ENCODE measurements at places on chromosomes 12 and 14.

DNA sequence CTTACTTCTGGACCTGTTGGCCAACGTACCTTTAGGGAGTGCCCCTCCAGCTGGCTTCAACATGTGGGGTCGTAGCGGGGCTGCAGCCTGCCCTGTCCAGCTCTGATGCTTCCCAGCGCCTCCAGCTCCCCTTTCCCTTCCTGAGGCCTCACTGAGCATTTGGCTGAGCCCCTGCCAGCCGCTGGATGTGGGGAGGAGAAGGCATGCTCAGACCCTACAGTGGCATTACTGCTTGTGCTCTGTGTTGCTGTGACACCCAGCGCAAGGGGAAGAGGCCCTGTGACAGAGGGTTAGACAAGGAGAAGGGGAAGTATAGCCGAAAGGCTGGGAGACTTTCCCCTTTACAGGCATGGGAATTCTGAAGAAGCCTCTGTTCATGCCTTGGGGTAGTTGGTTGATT, 145.9 kb downstream of the PRKCH start:
- no peak for DNase-seq

GRCh38 chr12:49762468-49762847, 21.1 kb downstream of the TMBIM6 start:
- DNase-seq = no peak

DNA sequence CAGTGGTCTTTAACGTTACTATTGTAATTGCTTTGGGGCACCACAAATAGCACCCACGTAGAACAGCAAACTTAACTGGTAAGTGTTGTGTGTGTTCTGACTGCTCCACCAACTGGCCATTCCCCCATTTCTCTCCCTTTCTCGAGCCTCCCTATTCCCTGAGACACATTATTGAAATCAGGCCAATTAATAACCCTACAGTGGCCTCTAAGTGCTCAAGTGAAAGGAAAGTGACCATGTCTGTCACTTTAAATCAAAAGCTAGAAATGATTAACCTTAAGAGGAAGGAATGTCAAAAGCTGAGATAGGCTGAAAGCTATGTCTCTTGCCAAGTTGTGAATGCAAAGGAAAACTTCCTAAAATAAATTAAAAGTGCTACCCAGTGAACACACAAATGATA, 22.3 kb downstream of the PPP1R13B start:
- no peak for DNase-seq

- peak; percentile 67 for DNase-seq
These were observed 26.5 kb upstream of the TAMALIN start for GRCh38 chr12:51980051-51980808.

DNA sequence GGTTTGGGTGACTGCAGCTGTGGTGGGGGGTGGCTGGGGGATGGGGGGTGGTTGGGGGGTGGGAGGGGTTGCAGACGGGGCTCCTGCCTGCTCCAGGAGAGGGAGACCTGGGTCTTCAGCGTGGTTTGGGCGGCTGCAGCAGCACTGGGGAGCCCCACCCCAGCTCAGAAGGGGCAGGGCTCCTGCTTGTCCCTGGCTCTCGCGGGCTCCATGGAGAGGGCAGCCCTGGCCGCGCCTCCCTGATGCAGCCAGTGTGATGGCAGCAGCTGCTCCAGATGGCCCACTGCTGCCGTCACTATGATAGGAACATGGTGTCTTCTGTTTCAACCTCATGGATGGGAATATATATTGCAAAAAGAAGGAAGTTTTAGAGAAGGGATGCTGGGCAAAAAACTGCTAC, 22.9 kb downstream of the TRHDE start:
- DNase-seq = no peak

- no peak for DNase-seq
These were observed 33.3 kb upstream of the MSI1 start for GRCh38 chr12:120402217-120402616.

DNA sequence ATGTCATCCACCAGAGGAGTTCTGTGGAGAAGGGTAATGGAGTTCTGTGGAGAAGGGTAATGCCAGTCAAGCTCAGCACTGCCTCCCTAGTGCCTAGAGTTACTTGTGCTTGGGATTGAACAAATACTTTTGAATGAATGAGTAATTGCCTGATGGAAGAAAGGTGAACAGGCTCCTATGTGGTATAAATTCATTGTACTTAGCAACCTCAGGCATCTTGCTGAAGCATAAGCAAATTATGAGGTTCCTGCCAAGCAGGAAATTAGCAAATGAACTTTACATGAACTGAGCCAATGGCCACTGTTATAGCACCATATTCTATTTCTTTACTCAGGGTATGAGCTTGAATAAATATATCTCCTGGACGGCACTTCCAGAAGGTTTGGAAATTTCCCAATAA, 1047.2 kb downstream of the SLC6A15 start:
- DNase-seq = no peak

- no peak for DNase-seq
These were observed 66.3 kb downstream of the TRHDE start for GRCh38 chr12:72338437-72338836.

DNA sequence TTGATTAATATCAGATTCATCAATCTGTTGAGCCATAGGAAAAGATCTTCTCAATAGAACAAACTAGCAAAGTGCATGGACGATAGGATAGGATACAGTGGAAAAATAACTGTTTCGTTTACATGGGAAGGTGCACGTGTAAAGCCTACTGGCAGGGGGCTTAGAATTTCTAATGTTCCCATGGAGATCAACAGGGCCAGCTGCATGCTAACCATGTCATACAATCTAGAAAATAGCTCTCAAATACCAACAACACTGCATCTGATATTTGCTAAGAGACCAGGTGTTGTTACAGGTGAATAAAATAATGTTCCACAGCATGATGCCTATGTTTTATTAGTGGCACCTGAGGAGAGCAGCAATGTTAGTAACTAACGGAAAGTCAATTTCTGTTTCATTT, 72.5 kb downstream of the ACSS3 start:
- DNase-seq = no peak

- no peak for DNase-seq
These were observed 96.7 kb upstream of the HSPB8 start for GRCh38 chr12:119082016-119082415.

DNA sequence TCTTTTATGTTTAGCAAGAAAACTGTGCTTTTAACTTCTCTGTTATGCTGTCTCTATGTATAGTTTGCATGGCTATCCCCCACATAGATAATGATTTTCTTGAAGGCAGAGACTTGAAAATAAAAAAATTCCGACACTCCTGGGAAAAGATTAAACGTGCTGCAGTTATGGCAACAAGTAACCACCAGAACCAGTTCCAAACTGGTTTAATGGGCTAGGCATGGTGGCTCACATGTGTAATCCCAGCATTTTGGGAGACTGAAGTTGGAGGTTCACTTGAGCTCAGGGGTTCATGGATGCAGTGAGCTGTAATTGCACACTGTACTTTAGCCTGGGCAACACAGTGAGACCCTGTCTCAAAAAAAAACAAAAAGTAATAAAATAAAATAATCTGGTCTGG, 15.1 kb upstream of the CAPRIN2 start:
- no peak for DNase-seq

GRCh38 chr12:93766796-93767523, 89.8 kb downstream of the CRADD start:
- peak; percentile 78 for DNase-seq

DNA sequence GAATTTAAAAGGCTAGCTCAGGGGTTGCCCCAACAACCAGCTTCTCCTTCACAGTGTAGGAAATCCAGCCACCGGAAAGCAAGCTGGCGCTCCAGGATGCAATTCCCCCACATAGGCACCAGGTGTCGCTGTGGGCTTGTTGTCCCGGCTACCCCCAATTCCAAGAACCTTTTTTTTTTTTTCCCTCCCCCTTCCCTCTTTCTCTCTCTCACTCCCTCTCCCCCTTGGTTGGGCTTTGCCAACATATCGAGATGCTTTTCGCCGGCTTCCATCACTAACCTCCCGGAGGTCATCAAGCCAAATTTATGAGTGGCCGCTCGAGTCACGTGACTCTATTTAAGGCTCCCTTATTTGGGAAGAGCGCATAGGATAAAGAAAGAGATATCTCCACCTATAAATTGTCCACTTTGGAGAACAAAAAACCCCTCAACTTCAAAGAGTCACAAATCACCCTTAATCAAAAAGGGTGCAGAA, at the start of gene HOXC5:
Gene HOXC5 (plus strand): TSS at position 424 of the 474 bp plus-strand sequence. CDS start 73 bp downstream, outside the sequence.
- peak; percentile 53 for DNase-seq

DNA sequence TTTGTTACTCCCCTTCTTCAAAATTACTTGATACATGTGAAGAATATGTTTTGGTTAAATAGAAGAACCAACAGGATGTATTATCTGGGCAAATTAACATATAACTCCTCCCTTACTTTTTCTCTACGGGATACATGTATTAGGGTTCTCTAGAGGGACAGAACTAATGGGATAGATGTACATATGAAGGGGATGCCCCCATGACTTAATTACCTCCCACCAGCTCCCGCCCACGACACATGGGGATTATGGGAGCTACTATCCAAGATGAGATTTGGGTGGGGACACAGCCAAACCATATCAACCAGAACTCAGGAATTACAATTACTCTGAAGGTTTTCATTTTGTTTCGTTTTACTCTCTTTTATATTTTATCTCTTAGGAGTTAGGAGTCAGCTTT, 41.3 kb downstream of the VRK1 start:
- DNase-seq = no peak

DNA sequence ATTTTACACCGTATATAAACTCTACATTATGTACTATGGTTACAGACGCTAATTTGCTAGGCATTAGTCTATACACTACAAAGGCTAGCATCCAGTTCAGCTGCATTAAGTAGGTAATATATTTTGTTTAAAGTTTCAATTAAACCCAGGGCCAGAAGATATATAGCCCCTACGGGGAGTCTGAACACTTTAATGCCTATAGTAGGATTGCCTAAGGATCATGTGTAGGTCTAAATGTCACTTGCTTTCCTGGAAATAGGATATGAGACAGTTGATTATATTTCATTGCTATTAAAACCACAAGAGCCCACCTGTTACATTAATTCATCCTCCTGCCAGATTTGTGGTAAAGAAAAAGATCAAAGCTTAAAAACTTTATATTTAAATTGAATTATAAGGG, 286.9 kb downstream of the TMTC2 start:
- DNase-seq = no peak

GRCh38 chr12:96698965-96699364, 208.1 kb upstream of the NEDD1 start:
- DNase-seq = no peak
